Muscle of leg (tissue), 16 donors: ENCODE measurements at places on chromosomes 12 and 14. TPM values are rescaled to one million over a fixed set of nuclear protein-coding genes. Genes with fewer than 3 reads are reported as not detected.

- H3K4me1 ChIP-seq: peaks cover 20% of the 10 kb centered on the region
- H3K4me3 ChIP-seq: no peak overlapping the region
- peak overlapping the region; percentile 62 for H3K27ac ChIP-seq
- peak; percentile 31 for DNase-seq
- no peaks in the 10 kb centered on the region for H3K27me3 ChIP-seq
- H3K36me3 ChIP-seq: peaks cover 13% of the 10 kb centered on the region
Measured at GRCh38 chr12:2944401-2945047, 14.7 kb upstream of the TEAD4 start.

- H3K4me1 ChIP-seq: no peaks in the 10 kb centered on the region
- no peak overlapping the region for H3K27ac ChIP-seq
- no peaks in the 10 kb centered on the region for H3K27me3 ChIP-seq
- H3K4me3 ChIP-seq: no peak overlapping the region
- no peak for DNase-seq
Measured at GRCh38 chr12:58435647-58436046, 484.7 kb downstream of the LRIG3 start.

GRCh38 chr12:21542403-21542802 is 16.3 kb downstream of the SPX start:
- H3K27me3 ChIP-seq: no peaks in the 10 kb centered on the region
- peak; percentile 27 for DNase-seq
- no peak overlapping the region for H3K4me3 ChIP-seq
- peaks cover 9% of the 10 kb centered on the region for H3K4me1 ChIP-seq

GRCh38 chr12:111405149-111405858 is 419 bp upstream of the SH2B3 start:
- peaks cover 62% of the 10 kb centered on the region for H3K4me1 ChIP-seq
- H3K27ac ChIP-seq: peak overlapping the region; percentile 62
- no peaks in the 10 kb centered on the region for H3K36me3 ChIP-seq
- H3K27me3 ChIP-seq: peaks cover 17% of the 10 kb centered on the region
- H3K4me3 ChIP-seq: peak overlapping the region; percentile 36
- DNase-seq: peak; percentile 91

GRCh38 chr12:51661199-51661598 is 70.2 kb downstream of the SCN8A start:
- H3K4me3 ChIP-seq: no peak overlapping the region
- H3K36me3 ChIP-seq: no peaks in the 10 kb centered on the region
- H3K4me1 ChIP-seq: no peaks in the 10 kb centered on the region
- DNase-seq: no peak
- no peak overlapping the region for H3K27ac ChIP-seq
- no peaks in the 10 kb centered on the region for H3K27me3 ChIP-seq

DNA sequence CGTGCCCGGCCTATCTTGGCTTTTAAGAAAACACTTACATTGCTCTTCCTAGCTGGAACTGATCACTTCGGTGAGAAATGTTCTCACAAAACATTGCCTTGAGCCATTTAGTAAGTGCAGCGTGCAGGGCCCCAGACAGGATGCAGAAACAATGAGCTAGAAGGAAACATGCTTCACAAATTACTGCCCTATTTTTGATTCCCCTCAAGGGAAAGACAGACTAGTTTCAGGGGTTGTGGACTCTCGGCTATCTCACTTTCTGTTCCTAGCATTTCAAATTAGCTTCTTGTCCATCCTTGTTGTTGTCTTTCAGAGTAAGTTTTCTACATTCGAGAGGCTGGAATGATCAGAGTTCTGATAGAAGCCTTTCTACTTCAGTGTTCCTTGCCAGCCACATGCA is 21.6 kb downstream of the TGFB3 start:
- peak overlapping the region; percentile 54 for H3K27ac ChIP-seq
- H3K4me1 ChIP-seq: peaks cover 2% of the 10 kb centered on the region
- DNase-seq: no peak
- no peaks in the 10 kb centered on the region for H3K27me3 ChIP-seq
- H3K36me3 ChIP-seq: peaks cover 57% of the 10 kb centered on the region
- no peak overlapping the region for H3K4me3 ChIP-seq

- no peaks in the 10 kb centered on the region for H3K36me3 ChIP-seq
- no peaks in the 10 kb centered on the region for H3K4me1 ChIP-seq
- no peak overlapping the region for H3K27ac ChIP-seq
- no peaks in the 10 kb centered on the region for H3K27me3 ChIP-seq
- no peak overlapping the region for H3K4me3 ChIP-seq
- peak; percentile 5 for DNase-seq
Measured at GRCh38 chr12:30047516-30048254, 263.9 kb upstream of the TMTC1 start.

- H3K4me3 ChIP-seq: peak overlapping the region; percentile 54
- no peaks in the 10 kb centered on the region for H3K36me3 ChIP-seq
- H3K27me3 ChIP-seq: no peaks in the 10 kb centered on the region
- peak overlapping the region; percentile 79 for H3K27ac ChIP-seq
Measured at GRCh38 chr12:31589598-31589903, 1.4 kb downstream of the DENND5B start.

GRCh38 chr14:77305696-77306095 is 15.0 kb downstream of the POMT2 start:
- no peak overlapping the region for H3K4me3 ChIP-seq
- H3K36me3 ChIP-seq: peaks cover 21% of the 10 kb centered on the region
- peaks cover 46% of the 10 kb centered on the region for H3K4me1 ChIP-seq

DNA sequence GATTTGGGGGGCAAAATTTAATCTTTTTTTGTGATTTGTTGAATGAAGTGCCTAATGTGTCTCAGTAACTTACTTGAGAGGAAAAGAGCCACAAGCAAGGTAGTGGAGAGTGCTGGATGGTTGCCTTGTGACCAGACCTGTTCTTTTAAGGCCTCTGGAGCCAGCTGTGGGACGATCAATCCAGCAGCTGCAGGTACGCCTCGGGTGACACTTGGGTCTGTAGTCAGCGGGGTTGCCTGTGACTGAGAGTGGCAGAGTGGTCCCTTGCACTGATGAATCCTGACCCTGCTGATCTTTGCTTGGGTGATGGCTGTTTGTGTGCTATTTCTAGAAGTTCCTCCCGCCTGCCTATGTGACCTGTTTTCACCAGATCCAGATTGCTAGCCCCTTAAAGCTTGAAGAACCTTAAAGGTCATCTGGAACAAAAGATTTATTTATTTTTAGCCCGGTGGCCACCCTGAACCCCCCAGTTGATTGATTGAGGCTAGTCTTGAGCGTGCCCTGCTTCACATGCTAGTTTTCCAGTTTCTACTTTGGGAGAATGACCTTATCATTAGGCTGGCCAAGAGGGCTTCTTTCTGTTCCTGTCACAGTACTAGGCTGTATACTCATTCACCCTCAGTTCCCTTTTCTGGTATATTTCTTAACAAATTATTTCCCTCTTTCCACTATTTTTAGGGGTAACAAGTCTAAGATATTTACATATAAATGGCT is 23.2 kb downstream of the PRKCH start:
- peak overlapping the region; percentile 32 for H3K27ac ChIP-seq
- no peaks in the 10 kb centered on the region for H3K4me1 ChIP-seq
- no peak overlapping the region for H3K4me3 ChIP-seq
- H3K36me3 ChIP-seq: no peaks in the 10 kb centered on the region

DNA sequence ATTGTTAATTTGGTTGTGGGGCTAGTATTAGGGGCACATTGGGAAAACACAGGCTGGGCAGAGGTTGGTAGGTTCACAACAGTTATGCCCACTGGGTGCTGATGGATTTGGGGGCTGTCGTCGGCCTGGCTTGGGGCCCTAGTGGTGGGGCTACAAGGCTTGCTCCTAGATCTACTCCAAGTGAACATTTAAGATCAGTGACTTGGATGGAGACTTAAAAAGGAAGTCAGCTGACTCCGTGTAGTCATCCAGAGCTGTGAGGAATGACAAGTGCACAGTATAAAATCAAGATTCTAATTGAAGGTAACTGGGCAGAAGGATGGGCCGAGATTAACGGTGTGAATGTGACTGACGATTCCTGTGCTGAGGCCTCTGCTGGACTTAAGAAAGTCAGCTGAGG is 12.8 kb upstream of the NR4A1 start:
- peak overlapping the region; percentile 47 for H3K27ac ChIP-seq
- H3K36me3 ChIP-seq: no peaks in the 10 kb centered on the region
- H3K4me3 ChIP-seq: no peak overlapping the region
- peaks cover 26% of the 10 kb centered on the region for H3K27me3 ChIP-seq
- peaks cover 69% of the 10 kb centered on the region for H3K4me1 ChIP-seq
- peak; percentile 72 for DNase-seq

Gene P3H3
- 23.1 TPM for total RNA-seq
